ENCODE measurements at places on chromosomes 7 and 10.

GRCh38 chr10:61406736-61407135 lies 46.4 kb downstream of the TMEM26 start:
- DNase-seq: no peak

GRCh38 chr10:21272643-21273399 lies 252.7 kb downstream of the SKIDA1 start:
- no peak for DNase-seq

DNA sequence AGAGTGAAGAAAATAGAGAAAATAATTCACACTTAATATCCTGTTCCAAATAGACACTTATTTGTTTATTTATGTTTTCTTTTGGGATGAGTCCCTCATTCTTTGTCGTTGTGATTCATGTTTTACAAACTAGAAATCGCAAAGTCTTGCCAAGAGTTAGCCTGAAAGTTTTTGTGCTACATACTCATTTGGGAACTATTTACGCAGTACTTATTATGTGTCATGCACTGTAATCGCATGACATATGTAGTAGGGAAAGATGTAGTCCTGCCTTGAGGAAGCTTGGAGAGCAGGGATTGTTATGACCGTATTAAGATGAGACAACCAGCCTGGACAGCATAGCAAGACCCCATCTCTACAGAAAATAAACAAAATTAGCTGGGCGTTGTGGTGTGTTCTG lies 189.3 kb downstream of the ABCA13 start:
- no peak for DNase-seq

GRCh38 chr10:54665095-54665494 lies 135.9 kb downstream of the PCDH15 start:
- no peak for DNase-seq

DNA sequence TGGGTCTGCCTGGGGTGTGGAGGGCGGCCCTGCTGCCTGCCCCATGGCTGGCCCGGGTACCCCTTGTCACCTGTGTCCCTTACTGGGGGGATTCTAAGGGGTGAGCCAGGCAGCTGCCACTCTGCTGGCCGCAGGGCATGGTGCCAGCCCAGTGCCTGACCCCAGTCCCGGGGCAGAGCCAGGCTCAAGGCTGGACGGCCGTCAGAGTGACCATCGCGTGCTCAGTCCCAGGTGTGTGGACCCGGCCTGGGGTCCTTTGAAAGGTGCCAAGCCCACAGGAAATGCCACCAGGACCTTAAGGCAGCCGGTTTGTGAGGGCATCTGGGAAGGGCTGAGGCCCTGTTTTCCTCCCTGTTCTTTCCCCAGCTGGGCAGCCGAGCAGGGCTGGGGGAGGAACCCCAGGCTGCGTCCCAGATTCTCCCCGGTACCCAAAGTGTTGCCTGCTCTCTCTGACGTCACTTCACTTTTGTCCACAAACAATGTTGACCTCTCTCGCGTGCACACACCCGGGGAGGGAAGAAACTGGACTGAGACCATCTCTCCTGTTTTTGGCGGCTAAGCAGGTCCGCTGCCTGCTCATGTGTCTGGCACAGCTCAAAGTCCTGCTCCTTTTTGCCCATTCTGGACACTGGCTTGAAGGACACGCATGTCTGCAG lies 37.6 kb downstream of the PAPOLB start:
- no peak for DNase-seq

DNA sequence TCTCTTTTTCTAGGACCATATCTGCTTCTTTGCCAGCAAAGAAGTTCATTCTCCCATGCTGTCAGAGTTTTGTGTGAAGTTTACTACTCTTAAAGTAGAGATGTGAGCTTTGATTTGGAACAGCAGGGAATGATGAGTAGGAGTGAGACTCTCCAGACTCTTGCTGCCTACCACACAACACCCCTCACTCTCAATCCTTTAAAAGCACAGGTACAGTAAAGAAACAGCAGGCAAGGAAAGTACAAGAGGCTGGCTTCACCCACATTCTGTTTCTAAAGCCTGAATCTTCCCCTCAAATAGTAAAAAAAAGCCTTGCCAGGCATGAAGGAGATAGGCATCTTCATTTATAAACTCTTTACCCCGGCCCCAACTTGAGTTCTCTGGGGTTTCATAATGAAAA lies 97.3 kb downstream of the ARMH3 start:
- DNase-seq: no peak

- no peak for DNase-seq
Observed at GRCh38 chr7:19930051-19930450, 156.6 kb upstream of the TMEM196 start.

- DNase-seq: no peak
Observed at GRCh38 chr7:148588670-148589131, 1.9 kb upstream of the C7orf33 start.

DNA sequence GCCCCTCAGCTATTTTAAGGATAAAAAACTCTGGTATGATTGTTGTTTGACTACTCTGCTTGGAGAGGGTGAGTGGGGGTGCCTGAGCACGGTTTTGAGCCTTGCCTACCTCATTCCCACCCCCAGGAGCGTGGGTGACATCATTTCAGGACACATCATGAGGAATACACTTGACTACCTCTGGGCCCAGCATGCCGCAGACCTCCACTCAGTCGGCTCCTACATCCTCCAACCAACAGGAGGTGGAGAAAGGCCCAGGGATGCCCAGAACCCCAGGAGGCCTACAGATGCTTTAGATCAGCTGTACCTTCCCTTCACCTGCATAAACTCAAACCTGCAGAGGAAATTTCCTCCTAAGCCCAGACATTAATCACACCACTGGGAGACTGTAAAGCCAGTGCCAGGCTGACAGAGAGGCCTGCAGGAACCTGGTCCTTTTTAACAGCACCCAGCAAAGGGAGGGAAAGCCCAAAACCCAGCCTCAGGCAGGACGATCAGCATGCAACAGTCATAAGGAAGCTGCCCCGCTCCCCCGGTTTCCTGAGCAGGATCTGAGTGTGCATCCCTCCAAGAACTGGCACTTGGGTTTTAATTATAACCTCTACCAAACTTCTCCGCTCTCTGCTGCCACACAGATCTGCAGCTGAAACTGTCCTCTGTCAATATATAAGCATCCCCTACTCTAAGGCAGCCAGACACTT lies 61.7 kb upstream of the ZNRF2 start:
- DNase-seq: no peak

- DNase-seq: no peak
Observed at GRCh38 chr7:99863847-99864440, 12.9 kb downstream of the OR2AE1 start.

DNA sequence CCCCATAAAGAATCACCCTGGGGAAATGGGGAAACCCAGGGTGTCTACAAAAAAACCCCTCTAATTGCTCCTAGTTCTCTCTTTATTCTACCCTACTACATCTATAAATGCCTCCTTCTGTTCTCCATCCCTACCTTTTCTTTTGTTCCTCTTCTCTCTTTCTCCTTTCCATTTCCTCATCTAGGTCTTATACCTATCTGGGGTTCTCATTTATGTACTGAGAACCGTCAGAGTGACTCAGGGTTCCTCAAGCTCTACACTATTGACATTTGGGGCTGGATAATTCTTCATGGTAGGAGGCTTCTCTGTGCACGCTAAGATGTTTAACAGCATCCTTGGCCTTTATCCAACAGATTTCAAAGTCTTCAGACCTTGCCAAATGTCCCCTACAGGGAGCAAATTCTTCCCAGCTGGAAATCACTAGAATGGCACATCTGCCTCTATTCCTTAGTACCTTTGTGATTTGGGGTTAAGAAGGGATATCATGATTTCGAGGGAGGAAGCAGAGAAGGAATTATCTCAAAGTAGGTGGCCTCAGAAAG lies 137.4 kb upstream of the PTN start:
- no peak for DNase-seq

GRCh38 chr7:38127216-38128207 lies 50.5 kb upstream of the STARD3NL start:
- no peak for DNase-seq

DNA sequence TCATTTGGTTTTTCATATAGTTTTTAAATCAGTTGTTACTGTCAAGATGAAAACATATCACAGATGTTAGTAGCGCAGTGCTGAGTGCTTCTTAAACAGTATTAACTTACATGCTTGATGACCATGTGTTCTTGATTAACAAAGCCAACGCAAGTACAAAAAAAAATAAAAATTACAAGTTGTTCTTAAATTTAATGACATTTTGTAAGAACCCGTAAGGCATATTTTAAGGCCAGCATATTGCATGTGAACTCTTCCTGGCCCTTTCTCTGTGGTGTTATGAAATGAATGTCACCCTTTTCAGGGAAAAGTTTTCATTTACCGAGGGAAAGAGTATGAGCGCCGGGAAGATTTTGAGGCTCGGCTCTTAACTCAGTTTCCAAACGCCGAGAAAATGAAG lies 140.4 kb upstream of the NPS start:
- no peak for DNase-seq

- no peak for DNase-seq
Observed at GRCh38 chr7:5681423-5681822, 100.0 kb downstream of the RNF216 start.

GRCh38 chr10:90088024-90088317 lies 386.6 kb downstream of the KIF20B start:
- DNase-seq: no peak

- DNase-seq: no peak
Observed at GRCh38 chr10:126212738-126213137, 175.5 kb downstream of the ADAM12 start.

GRCh38 chr7:134562136-134562535 lies 13.2 kb downstream of the AKR1B15 start:
- no peak for DNase-seq

DNA sequence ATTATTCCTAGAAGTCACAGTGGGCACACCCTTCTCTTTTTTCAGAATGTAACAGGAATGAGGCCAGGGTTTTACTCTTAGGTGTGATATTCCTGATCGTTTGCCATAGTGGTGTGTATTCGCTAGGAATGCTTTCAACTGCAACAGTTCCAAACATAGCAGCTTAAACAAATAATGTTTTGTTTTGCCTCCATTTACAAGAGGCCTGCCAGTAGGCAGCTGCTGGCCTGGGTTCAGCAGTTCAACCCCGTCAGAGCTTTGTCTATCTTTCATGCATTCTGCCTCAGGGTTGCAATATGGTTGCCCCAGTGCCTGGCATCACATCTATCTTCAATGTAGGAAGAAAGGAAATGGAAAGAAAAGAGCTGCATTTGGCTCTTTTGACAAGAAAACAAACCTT lies 21.7 kb upstream of the RET start:
- no peak for DNase-seq

DNA sequence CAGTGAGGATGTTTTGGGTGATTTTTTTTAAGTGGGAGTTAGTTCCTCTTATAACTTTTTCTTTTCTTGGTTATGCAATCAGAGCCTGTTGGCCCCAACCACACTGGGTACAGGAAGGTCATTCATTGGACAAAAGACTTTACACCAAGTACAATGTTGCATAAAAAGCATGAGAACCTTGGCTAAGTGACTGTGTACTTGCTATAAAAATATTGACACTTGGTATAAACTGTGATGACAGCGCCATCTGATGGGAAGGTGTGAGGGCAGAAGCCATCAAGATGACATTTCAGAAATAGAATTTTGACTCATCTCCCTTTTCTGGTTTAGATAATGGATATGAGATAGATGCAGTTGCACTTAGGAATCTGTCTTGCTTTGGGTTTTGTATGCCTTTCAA lies 126.4 kb upstream of the CCDC6 start:
- DNase-seq: no peak

DNA sequence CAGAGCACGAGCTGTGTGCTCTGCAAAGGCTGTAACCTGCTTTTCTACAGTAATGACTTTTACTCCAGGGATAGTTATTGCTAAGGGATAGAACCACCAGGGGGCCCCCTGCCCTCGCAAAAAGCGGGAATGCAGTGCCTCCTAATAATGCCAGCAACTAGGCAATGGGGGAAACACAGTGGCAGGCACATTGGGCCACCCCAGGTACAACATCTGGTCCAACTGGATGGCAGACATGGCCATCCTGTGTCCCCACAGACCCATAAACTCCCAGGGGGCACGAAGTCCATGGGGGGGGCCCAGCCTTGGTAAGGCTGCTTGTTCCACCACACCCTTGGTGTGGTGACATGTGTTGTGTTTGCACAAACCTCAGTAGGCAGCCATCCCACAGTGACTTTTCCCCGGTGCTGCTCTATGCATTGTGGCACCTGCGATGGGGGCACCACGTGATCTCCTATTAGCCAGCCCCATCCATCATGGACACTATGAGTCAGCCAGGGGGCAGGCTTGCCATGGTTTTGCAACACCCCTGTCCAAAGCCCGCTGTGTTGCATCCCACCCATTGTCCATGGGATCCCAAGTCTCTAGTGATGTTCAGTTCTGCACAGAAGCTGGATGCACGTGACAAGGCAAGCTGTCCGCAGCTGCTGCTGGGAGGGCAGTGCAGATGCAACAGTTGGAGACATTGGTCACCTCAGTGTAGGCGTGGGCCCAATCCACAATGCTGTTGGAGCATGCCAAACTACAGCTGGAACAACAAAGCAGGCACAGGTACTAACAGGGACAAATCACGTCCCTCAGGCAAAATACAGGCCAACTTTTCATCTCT lies 84.0 kb downstream of the ANLN start:
- peak; percentile 28 for DNase-seq

DNA sequence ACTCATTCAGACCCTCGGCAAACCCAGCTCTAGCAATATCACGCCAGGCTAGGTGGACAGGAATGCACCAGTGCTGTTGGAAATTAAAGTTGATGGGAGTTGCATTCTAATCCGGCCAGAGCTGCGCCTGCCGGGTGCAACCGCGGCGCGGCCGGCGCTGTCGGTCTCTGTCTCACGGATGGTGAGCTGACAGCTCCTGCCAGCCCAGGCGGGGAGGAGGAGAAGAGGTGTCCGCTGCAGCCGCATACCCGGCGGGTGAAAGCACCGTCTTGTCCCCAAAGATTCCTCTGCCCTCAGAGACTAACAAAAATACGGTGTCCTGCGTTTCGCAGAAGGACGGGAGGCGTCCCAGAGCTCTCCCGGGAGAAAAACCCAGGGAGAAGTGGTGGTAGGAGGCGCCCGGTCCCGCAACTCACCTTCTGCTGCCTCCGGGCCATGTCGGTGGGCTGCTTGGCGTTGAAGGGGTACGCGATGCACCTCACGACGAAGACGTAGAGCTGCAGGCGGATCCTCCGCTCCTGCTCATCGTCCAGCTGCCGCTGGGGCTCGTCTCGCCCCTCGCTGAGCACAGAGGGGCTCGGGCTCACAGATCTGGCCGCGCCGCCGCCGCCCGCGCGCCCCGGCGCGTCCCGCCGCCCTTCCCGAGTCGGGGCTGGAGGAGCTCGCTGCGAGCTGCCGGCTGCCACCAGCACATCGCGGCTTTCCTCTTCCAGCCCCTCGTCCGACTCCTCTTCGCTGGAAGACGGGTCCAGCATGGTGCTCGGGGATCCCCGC lies 490 bp downstream of the CADPS2 start:
- DNase-seq: peak; percentile 36
